ENCODE measurements at places on chromosomes 11 and 22.

GRCh38 chr11:33001751-33002542 lies 13.7 kb upstream of the DEPDC7 start:
- no peak for DNase-seq

- DNase-seq: no peak
Measured at GRCh38 chr11:60336767-60337391, 9.8 kb downstream of the MS4A6E start.

- DNase-seq: no peak
Measured at GRCh38 chr11:43067681-43068080, 244.1 kb upstream of the API5 start.

DNA sequence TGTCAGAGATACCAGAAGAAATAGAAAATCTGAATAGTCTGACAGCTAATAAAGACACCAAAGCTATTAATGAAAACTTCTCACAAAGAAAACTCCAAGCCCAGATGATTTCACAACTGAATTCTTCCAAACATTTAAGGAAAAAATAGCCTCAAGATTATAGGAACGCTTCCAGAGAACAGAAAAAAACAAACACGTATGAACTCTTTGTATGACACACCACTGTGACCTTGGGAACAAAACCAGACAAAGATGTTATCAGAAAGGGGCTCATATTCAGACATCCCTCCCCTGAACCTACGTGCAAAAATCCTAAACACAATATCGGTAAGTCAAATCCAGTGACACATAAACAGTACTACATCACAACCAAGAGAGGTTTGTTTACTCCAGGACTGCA lies 23.5 kb downstream of the CERK start:
- no peak for DNase-seq

DNA sequence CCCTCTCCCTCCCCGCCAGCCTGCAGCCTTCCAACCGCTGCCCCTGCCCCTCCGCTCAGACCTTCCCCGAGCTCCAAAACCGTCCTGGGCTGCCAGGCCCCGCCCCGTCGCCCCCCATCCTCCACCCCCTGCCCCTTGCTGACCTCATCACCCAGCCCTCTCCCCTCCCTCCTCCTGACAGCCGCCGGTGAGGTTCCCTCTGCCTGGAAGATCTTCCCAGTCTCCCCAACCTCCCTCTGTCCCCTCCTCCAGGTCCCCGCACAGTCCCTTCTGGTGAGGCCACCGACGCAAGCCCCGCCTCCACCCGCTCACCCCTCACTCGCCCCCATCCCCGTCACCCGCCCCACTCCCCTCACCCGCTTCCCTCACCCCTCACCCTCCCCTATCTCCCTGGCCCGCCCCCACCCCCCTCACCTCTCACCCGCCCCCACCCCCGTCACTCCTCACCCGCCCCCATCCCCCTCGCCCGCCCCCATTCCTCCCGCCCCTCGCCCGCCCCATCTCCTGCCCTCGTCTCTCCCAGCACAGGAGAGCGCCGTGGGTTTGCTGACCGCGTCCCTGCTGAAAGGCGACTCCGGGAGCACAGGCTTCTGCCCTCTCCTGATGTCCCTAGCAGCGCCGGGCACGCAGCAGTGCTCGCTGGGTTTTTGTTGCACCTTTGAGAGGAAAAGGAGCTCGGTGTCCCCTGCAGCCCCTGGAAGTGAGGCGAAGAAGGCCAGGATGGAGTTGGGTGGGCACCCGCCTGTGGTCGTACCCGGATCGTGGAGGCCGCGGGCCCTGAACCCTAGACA lies 16.4 kb upstream of the UPK3A start:
- no peak for DNase-seq

DNA sequence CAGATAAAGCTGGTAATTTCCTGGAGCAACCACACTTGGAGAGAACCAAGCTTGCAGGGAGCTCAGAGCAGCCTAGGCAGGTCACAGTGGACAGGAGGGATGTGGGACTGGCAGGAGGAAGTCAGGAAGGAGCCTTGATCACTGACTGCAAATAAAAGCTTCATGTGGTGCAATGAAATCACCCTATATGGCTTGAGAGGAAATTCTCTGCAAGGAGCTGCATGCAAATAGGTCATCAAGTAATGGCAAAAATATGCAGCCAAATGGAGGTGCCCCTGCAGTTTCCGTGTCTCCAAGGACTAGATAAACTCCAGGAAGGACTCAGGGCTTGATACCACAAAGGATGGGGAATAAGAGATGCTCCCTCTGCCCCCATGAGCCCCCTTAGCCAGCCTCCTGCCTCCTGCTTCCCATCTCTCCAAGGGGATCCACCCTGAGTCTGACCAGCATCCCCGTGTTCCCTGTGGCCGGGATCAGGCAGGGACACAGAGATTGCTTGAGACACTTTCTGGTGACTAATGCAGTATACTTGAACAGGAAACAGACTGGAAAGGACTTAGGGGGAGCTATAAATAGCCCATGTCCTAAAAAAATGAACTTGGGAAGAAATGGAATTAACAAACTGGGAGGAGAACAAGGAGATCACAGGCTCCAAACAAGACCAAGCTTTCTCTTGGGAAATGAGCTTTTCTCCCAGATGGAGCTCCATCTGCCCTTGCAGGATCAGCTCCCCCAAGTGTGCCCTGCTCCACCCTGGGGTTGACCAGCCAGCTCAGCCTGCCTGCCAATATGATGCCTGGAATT lies 23.9 kb upstream of the MICAL2 start:
- DNase-seq: peak; percentile 95

DNA sequence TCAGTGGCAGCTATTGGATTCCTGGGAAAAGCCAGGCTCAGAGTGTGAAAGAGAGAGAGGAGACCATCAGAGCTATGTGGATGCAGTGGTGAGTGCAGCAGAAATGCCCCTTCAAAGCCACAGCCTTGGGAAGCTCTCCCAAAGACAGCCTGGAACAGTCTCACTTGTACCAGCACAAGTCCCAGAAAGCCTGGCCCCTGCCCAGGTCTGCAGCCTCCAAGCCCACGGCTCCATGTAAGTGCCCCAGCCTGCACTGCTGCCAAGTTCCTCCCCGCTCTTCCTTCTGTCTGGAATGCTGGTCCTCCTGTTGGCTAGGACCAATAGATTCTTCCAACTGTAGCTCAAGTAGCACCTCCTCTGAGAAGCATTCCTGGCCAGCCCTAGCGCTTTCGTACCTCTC lies 539.7 kb downstream of the MIAT start:
- DNase-seq: no peak

GRCh38 chr22:29447906-29448305 lies 9.5 kb downstream of the RFPL1 start:
- no peak for DNase-seq

DNA sequence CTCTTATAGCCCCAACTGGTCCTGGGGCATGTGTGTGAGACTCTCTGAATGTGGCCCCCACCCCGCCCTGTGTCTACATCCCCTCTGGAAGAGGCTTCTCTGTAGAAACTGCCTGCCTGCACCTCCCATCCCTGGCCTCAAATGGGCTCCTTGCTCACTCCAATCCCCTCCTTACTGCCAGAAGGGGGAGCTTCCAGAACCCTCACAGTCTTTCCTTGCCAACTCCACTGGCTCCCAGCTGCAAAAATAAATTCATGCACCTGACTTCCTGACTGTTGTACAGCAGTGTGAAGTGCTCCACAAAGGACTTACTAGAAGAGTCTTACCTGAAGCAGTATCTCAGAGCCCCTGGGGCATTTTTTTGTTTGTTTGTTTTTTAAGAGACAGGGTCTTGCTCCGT lies 15.2 kb upstream of the SERPIND1 start:
- DNase-seq: no peak

- no peak for DNase-seq
Measured at GRCh38 chr11:128961645-128962044, 19.0 kb upstream of the TP53AIP1 start.

DNA sequence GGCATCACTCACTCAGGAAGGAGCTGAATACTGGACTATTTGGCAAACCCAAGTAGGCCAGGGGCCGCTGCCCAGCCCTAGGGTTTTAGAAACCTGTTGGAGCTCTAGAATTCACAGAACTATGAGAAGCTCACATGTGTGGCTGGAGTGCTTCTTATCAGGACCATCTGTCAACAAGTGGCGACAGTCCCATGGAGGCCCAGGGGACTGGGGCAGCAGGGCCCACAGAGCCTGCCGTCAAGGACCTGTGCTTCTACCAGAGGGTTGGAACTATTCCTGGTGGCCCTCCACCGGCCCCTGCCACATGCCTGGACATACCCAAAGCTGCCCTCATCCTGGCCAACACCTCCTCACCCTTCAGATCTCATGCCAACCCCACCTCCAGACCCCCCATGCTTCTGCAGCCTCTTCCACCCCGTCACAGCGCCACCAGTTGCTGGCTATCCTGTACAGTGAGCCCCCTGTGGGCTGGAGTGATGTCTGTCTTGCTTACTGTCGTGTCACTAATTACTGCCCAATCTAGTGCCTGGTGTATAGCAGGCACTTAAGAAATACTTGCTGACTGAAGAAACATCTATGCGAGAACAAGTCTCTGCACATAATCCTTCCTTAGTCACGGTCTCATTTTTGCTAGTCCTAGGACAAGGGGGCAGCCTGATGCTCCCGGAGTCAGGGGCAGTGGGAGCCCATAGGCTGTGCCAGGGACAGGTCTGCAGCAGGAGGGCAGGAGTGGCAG lies 27.2 kb upstream of the RASL10A start:
- no peak for DNase-seq

DNA sequence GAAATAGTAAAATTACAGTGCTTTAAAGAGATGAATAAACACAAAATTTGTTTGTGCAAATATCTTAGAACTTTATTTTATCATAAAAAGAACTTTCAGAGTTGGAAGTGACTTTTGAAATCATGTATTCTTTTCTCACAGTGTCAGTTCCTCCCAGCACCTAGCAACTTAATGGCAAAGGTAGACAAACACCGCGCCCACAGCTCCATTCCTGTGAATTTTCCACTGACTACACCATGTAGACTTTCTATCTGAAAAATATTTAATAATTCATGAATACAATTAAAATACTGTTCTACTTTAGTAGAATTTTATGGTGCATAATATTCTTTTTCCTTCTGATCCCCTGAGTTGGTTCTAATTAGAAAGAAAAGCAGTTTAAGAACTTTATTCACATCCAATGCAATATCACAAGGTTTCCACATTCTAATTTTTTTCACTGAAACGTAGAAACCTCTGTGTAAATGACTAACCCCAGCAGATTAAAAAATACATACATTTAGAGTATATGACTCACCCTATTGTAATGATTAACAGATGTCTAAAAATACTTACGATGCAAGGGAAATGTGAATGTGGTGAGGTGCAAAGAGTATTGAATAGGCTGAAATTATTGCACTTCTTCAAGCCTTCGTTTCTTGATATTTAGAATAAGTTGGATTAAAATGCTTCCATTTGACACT lies 218.2 kb upstream of the CCDC179 start:
- no peak for DNase-seq

- no peak for DNase-seq
Measured at GRCh38 chr11:7275133-7275532, 23.4 kb downstream of the SYT9 start.

GRCh38 chr11:131537748-131538147 lies 167.3 kb downstream of the NTM start:
- no peak for DNase-seq

- no peak for DNase-seq
Measured at GRCh38 chr11:112829971-112830654, 131.1 kb upstream of the NCAM1 start.

DNA sequence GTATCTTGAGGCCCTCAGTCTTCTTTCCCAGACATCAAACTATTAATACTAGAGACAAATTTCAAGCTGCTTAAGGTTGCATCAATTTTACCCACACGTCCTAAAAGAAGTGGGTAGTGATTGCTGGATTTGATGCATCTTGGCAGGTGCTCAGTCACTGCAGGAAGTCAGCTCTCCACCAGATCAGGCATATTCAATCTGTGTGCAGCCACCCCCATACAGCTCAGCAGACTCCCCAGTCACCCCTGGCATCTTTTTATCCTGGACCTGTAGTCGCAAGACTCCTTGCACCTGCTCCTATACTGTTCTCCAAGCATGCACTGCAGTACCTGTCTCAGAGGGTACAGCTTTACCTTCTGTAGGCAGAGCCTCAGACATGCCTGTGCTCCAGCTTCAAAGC lies 343.1 kb upstream of the ISX start:
- no peak for DNase-seq

DNA sequence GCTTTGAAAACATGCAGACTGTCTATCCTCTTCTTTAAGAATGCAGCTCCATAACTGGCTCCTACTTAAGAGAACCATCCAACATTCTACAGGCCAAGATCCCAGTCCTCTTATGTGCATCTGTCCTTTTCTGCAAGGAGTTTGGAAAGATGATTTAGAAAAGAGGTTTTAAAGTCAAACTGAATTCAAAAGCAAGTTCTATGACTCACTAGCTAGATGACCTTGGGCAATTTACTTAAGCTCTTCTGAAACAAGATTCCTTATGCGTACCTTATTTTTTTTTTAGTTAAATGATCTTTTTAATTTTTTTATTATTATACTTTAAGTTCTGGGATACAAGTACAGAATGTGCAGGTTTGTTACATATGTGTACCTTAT lies 29.2 kb downstream of the GUCY1A2 start:
- no peak for DNase-seq

DNA sequence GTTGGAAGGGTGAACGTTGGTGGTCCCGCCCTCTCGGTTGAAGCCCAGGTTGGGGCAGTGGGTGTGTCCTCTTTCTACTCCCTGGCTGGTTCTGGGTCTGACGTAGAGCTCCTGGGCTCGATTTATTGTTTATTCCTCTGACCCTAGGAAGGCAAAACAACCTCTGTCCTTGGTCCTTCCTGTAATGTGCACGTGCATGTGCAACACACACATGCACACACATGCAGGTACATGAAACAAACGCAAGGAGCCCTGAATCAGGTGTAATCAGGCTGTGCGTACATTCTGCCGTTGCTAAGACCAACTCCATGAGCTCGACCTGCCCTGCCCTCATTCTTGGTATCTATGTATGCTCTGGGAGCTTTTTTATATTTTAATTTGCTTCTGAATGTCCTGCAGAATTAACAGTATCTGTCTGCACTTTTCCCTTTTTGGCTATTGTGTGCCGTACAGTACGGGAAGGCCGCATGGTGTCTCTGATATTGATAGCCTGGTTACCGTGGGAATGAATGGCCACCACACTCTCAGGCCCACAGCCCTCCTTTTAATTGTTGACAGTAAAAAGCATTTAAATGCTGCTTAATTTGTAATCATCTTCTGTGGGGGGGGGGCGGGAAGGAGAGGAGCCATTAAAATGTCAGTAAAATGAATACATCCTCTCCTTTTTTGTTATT lies 66.0 kb upstream of the NNMT start:
- DNase-seq: no peak

DNA sequence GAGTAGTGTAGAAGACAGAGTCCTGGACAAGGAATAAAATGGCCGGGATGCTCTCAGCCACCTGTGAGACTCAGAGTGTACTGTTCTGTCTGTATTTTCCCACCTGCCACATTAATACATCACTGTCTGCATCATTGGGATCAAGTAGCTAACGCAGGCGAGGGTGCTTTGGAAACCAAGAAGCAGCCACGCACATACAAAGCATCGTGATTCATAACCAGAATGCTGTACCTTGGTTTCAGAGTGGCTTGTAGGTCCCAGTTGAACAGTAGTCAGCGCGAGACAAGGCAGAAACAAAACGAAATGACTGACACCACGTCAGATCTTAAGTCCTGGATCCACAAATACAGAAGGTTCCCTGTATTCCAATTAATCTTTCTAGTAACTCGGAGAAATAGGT lies 198.3 kb downstream of the GRIK4 start:
- no peak for DNase-seq

- no peak for DNase-seq
Measured at GRCh38 chr11:117223741-117224689, 7.9 kb downstream of the PCSK7 start.

All from AG09309 (cell line).